NK-92 treated with Interleukin-12 subunit alpha and Interleukin-12 subunit beta, amount 100 ng/mL, for 24 hours (cell line): ENCODE measurements at places on chromosomes 6 and 20.

DNA sequence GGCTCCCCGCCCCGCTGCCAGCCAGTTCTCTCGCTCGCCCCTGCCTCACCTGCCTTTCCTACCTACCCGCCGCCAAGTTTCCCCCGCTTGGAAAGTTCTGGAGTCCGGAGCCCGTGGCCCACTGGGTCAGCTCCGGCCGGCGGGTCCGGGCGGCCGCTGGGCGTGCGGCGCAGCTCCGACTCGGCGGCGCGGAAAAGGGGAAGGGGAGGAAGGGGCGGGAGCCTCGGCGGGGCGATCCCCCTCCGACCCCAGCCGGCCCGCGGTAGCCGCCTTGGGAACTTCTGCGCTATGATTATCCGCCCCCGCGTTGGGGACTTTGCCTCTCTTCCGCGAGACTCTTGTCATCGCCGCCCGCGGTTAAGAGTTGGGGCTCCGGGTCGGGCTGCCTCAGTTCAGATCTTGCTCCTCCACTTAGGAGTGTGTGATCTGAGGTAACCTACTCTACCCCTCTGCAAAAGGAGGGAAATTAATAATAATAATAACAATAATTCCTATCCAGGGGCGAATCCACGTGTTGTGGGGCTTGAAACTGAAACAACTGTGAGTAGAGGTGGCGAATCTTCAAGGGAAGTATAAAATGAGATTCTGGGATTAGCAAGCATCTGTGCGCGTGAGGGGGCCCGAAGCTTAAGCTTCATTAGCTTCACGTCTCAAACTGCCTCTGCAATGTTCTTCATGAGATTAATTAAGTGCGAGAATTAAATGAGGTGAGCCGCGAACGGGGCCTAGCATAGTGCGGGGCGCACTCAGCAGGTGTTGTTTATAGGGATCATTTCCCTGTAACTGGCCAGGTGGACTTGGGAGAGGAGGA lies 30.8 kb downstream of the SF3B5 start:
- DNase-seq: no peak

DNA sequence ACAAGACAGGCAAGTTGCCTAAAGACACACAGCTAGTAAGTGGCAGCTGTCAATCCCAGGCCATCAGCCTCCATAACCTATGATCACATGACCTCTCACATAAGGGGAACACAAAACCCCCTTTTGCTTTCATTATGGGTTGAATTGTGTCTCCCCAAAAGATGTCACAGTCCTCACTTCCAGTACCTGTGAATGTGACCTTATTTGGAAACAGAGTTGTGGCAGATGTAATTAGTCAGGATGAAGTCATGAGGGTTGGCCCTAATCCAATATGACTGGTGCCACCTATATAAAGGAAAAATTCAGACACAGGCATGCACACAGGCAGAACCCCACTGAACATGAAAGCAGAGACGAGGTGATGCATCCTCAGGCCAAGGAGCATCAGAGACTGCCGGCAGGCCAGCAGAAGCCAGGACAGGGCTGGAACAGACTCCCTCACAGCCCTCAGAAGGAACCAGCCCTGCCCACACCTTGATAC lies 33.6 kb downstream of the GFOD1 start:
- DNase-seq: no peak

GRCh38 chr20:38844963-38845362 lies 39.5 kb downstream of the PPP1R16B start:
- DNase-seq: no peak

- DNase-seq: no peak
Measured at GRCh38 chr20:11686195-11686594, 231.5 kb upstream of the BTBD3 start.
